Activated CD4-positive, alpha-beta T cell treated with anti-CD3 and anti-CD28 coated beads, Interleukin-2, amount 50 U/mL, for 16 hours (primary cell): ENCODE measurements at places on chromosomes 11 and 22.

DNA sequence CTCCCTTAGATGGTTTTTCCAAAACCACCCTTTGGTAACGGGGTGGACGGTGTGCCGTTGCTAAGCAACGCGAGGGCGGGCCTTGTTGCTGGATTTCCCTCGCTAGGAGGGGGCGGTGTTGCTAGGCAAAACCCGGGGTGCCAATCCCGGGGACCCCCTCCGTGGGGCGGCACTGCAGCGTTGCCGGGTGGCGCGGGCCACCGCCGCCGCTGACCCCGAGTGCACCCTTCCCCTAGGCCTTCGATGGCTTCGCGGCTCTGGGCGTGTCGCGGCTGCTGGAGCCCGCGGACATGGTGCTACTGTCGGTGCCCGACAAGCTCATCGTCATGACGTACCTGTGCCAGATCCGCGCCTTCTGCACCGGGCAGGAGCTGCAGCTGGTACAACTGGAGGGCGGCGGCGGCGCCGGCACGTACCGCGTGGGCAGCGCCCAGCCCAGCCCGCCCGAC lies 8.9 kb downstream of the EHBP1L1 start:
- no peak for DNase-seq

GRCh38 chr22:29270475-29271271 lies 2.6 kb downstream of the EWSR1 start:
- DNase-seq = no peak

GRCh38 chr11:108967571-108967970 lies 302.7 kb downstream of the DDX10 start:
- no peak for DNase-seq

DNA sequence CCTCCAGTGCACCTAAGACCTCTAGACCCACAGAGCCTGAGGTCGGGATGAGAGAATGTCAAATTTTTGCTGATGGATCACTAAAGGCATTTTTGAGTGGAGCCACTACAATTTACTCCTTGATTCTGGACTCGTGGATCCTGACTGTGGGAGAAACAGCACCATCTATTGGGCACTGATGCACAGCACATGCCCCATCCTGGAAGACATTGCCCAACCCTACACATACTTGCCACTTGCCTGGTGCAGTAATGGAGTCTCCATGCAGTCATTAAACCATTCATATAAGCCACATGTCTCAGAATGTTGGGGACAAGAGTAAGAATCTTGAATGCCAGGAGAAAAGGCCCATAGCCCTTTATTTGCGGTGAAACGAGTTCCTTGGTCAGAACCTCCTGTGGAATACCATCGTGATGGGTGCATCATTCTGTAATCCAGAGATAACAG lies 103.9 kb downstream of the GGTLC2 start:
- DNase-seq = peak; percentile 55

- no peak for DNase-seq
Observed at GRCh38 chr11:12329169-12329568, 48.2 kb upstream of the PARVA start.

- DNase-seq = no peak
Observed at GRCh38 chr22:43891360-43892182, at the start of gene PNPLA5. Gene PNPLA5, minus strand, starts transcription at chr22:43892013. Its CDS starts 133 bp downstream, at chr22:43891880.

DNA sequence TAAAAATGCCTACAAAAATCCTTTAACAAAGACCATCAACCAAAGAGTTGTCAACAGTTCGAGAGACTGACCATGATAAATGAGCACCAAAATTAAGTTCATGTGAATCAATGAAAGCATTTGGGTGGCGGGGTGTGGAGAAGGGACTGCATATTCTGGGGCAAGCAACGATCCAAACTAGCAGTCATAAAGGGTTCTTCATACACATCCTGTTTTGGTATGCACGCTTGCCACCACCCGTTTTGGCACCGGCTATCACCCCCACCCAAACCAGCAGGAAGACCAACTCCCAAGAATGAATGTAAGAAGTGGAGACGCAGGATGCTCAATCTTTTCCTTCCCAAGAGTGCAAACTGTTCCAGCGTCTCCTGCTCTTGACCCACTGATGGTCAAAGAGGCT lies 80.8 kb downstream of the SGSM3 start:
- DNase-seq = no peak

- no peak for DNase-seq
Observed at GRCh38 chr22:25908755-25909154, 166.8 kb downstream of the MYO18B start.

DNA sequence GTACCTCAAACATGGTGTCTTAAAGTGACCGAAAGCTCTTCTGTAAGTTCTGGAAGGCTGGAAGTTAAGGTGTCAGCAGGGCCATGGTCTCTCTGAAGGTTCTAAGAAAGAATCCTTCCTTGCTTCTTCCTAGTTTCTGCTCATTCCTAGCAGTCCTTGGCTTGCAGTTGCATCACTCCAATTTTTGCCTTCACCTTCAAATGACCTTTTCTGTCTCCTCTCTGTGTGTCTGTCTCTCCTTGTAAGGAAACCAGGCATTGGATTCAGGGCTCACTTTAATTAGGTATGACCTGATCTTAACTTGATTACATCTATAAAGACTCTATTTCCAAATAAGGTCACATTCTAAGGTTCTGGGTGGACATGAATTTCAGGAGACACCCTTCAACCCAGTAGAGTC lies 8.7 kb downstream of the AASDHPPT start:
- no peak for DNase-seq

GRCh38 chr22:40534379-40535188 lies 101.9 kb downstream of the MRTFA start:
- peak; percentile 65 for DNase-seq

GRCh38 chr11:74543991-74544390 lies 48.4 kb upstream of the POLD3 start:
- DNase-seq = no peak

DNA sequence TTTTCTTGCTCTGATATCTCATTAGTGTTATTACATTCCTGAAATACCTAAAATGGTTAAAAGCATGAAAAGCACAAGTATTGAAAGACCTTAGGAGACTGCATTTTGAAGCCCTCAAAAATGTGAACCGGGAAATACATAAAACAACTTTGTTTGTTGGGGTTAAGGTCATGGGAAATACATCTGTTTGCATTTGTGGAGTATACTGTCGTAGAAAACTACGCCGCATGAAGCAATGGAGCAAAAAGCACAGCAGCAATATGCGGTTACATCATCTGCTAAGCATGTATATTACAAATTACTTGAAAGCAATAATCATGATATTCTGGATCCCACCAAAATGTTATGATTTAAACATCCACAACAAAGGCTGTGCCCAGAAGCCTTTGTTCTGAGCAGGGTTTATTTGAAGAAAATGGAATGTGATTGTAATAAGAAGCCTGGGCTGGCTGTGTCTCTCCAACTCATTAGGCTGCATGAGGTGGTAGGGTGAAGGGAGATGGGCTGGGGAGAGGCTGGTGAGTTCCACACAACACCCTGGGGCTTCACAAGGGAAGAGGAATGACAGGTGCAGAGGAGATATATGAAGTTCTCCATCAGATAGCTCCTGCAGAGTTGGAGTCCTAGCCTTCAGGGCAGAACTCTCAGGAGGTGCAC lies 64.7 kb upstream of the LIN7C start:
- DNase-seq = no peak

DNA sequence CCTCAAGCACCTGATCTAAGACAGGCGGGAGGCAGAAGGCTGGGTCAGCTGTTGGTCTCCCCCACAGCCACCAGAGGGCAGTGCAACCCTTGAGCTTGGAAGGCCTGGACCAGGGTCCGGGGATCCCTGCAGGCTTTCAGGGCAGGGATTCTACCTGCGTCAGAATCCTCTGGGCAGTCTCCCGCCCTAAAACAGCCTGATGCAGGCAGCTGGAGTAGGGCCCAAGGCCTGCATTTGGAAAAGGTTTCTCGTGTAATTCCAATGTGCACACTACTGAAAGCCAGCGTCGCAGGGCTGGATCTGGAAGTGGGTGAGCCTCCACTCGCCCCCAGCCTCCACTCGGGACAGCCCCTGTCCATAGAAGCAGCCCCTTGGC lies 31.8 kb downstream of the BID start:
- DNase-seq = peak; percentile 76

- no peak for DNase-seq
Observed at GRCh38 chr11:129370715-129371114, 4.9 kb upstream of the BARX2 start.

- DNase-seq = peak; percentile 55
Observed at GRCh38 chr11:76803811-76804600, 20.9 kb downstream of the TSKU start.

GRCh38 chr11:73401217-73401923 lies 25.2 kb downstream of the RELT start:
- DNase-seq = no peak

- DNase-seq = no peak
Observed at GRCh38 chr11:66889960-66890359, 33.1 kb downstream of the LRFN4 start.

GRCh38 chr22:38890377-38890776 lies 18.4 kb upstream of the CBX6 start:
- DNase-seq = no peak

GRCh38 chr22:24106385-24107381 lies 74.6 kb upstream of the SUSD2 start:
- peak; percentile 72 for DNase-seq

- peak; percentile 30 for DNase-seq
Observed at GRCh38 chr11:67732045-67732787, 57.8 kb upstream of the ALDH3B2 start.

DNA sequence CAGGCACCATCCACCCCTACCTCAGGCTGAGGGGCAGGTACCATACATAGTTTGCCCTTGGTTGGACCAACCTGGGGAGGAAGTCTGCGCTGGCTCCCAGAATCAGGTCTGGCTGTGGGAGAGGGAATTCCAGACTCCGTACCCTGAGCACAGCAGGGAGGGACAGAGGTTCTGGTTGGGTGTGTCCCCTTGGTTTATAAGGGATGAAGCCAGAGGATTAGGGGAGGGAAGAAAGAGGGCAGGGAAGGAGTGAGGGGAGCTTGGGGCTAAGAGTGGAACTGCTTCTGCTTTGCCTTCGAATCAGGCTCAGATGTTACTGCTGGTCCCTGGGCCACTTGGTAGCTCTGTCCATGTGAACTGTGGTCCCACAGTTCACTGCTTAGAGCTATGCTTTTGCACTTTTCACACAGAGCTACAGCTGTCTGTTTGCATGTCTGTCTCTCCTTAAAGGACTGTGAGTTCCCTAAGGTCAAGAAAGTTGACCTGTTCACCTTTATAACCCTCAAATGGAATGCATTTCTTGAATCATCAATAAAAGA lies 9.2 kb downstream of the MMP20 start:
- no peak for DNase-seq

- DNase-seq = no peak
Observed at GRCh38 chr22:17717708-17718107, 56.6 kb downstream of the BID start.

GRCh38 chr11:72676861-72677341 lies 2.7 kb upstream of the PDE2A start:
- DNase-seq = peak; percentile 47

- no peak for DNase-seq
Observed at GRCh38 chr22:46684706-46685105, 53.3 kb downstream of the CERK start.

DNA sequence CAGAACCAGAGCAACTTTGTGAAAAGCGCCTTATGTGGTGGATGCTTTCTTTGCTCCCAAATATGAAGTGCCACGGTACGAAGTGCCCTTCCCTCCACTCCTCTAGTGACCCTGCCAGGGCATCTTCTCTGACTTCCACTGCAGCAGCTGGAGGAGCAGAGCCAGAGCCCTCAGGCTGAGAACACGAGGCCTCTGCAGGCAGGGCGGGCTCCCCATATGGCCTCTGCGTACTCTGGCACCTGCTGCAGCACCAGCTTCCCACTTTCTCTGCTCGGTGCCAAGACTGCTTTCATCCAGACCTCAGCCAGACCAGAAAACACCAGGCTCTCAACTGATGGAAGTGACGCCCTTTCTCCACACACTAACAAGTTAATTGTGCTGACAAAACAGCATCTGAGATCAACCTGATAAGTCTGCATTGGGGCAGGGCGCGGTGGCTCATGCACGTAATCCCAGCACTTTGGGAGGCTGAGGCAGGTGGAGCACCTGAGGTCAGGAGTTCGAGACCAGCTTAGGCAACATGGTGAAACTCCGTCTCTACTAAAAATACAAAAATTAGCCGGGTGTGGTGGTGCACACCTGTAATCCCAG lies 12.8 kb downstream of the UFD1 start:
- no peak for DNase-seq

GRCh38 chr11:75291741-75292140 lies 51.2 kb downstream of the TPBGL start:
- no peak for DNase-seq

GRCh38 chr11:12043959-12044791 lies 35.7 kb upstream of the DKK3 start:
- DNase-seq = peak; percentile 70

GRCh38 chr11:109864151-109864661 lies 229.0 kb upstream of the ZC3H12C start:
- DNase-seq = peak; percentile 24

DNA sequence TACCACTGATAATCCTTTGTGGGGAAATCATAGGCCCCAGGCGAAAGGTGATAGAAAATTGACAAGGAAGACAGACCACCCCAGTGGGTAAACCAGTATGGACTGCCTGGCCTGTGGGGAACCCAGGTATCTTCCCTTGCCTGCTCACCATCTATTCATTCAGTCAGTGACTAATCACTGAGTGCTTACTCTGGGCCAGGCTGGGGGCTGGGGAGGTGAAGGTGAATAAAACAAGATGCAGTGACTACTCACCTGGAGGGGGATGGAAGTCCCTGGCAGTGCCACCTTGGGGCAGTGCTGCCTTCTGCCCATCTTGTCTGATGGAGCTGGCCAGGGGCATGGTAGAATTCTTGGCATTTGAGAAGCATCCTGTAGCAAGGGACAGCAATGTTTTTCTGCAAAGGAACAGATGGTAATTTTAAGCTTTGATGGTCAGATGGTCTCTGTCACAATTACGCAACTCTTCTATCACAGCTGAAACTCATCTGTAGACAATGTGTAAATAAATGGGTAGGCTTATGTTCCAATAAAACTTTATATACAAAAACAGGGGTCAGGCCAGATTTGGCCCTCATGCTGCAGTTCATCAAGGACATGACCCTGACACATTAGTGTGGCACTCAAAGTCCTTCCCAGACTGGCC lies 4.6 kb downstream of the ISX start:
- DNase-seq = no peak

- no peak for DNase-seq
Observed at GRCh38 chr11:37525336-37525735, 927.3 kb upstream of the RAG2 start.

GRCh38 chr11:12232817-12233601 lies 122.6 kb downstream of the MICAL2 start:
- no peak for DNase-seq
